Gastrocnemius medialis (tissue), 4 donors: ENCODE measurements at places on chromosomes 5 and 9. TPM values are rescaled to one million over a fixed set of nuclear protein-coding genes. Genes with fewer than 3 reads are reported as not detected.

Gene PCDHGB7
- total RNA-seq: 5.7 TPM

Gene PDGFRB
- 27.9 TPM for total RNA-seq

- DNase-seq: no peak
These were observed 314.1 kb downstream of the CETN3 start for GRCh38 chr5:90095292-90096060.

GRCh38 chr5:141322261-141322660 lies 1.7 kb upstream of the TAF7 start:
- DNase-seq: no peak

Gene PCDHA9
- 0.07 TPM for total RNA-seq

Gene ADAMTS12
- 0.49 TPM for total RNA-seq

Gene ELAVL2
- total RNA-seq: not detected

- no peak for DNase-seq
These were observed 41.2 kb upstream of the IPPK start for GRCh38 chr9:92711146-92711545.

- DNase-seq: peak; percentile 88
These were observed 11.8 kb downstream of the BRD3 start for GRCh38 chr9:134055981-134056461.

GRCh38 chr5:133396814-133397213 lies 215.5 kb downstream of the FSTL4 start:
- DNase-seq: no peak

GRCh38 chr5:122933956-122934355 lies 88.5 kb downstream of the SNX24 start:
- no peak for DNase-seq

Gene ADRB2
- total RNA-seq: 4.2 TPM

GRCh38 chr5:164038128-164038783 lies 532.8 kb downstream of the MAT2B start:
- DNase-seq: no peak

DNA sequence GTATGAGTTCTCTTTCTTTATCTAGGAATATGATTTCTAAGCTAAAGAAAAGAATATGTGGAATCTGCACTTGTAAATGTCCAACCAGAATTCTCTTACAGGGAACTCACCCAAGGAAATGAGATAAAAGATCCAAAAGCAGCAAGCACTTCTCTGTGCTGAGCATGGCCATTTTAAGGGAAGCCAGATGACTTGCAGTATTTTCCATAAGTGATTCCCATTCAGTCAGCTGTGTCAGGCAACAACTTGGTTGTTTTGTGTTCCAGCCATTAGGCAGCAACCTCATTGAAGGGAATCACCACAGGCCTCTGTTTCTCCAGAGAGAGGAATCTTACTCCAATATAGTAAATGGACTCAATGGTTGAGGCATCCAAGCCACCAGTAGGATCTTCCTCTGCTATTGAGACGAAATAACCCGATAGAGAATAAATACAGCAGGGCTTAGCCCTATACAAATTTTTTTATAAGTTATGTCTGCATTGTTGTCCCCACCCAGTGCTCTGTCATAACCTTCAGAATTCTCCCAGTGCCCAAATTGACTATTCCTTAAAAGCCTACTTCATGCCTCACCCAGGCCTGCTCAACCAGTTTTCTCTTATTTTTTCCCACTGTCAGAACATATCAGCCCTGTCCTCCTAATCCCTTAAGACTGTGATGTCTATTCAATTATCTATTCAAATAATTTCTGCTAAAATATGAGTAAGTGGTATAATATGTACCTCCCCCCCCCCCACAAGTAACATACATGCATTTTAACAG lies 236.6 kb downstream of the PJA2 start:
- no peak for DNase-seq

DNA sequence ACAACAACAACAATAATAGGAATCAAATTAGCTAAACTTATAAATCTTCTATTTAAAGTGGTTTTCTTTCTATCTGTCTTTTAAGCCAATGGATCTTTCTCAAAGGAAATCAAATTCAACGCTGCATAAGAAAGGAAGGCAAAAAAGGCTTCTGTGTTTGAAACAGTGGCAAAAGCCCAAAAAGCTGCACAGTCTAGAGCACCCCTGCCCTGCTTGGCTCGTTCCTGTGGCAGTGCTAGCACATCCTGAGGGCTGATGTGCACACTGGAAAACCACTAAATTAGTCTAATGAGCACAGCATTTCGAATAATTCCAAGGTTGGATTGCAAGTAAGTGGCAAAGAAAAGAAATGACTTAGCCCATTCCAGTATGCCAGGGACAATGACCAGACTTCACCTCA lies 80.7 kb downstream of the AP3B1 start:
- DNase-seq: no peak

- no peak for DNase-seq
These were observed 109.6 kb downstream of the ADAMTS2 start for GRCh38 chr5:179235416-179236400.

Gene LCN9
- total RNA-seq: not detected
